ENCODE measurements at places on chromosomes 13 and 19.

DNA sequence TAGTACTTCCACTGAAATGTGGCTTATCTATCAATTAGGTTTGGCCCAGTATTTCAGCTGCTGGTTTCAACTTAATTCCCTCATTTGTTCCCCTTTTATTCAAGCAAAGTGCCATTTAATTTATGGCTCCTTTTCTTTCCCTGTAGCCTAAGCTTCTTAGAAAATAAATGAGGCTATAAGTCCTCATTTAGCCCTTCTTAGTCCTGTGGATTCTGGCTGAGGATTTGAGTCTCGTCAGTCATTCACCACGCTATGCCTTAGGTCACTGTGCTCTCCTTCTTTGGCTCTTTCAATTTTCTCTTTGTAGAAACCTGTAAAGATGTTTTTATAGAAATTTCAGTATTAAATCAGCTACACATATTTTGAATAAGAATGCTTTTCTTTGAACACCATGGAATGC, 579.1 kb downstream of the GPC6 start:
- DNase-seq, result no peak

DNA sequence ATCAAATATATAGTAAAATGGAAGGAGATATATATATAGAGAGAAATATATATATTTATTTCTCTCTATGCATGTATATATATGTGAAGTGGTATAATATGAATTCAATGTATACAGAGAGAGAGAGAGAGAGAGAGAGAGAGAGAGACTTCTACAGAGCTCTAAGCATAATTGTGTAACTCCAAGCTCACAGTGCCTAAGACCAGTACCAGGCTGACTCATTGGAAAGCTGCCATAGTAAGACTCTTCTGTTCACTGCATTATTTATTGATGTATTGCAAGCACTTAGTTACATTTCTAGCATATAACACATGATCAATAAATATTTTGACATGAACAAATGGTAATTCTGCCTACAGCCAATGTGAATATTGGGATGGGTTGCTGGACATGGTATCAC, 1734.7 kb downstream of the SLITRK1 start:
- DNase-seq, result no peak

GRCh38 chr19:32627714-32628270, 46.8 kb downstream of the PDCD5 start:
- DNase-seq, result no peak

DNA sequence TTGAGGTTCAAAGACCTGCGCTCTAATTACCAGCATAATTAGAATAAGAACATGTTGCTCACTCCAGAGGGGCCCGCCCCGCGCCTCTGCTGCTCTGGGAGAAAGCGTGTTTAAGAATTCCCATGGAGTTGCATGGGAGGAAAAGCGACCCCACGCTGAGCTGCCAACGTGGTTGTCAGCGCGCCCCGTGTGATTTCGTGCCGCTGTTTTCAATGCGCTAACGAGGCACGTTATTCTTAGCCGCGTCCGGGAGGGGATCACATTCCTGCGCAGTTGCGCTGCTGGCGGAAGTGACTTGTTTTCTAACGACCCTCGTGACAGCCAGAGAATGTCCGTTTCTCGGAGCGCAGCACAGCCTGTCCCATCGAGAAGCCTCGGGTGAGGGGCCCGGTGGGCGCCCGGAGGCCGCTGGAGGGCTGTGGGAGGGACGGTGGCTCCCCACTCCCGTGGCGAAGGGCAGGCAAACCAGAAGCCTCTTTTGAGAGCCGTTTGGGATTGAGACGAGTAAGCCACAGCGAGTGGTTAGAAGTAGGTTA, 173.8 kb upstream of the SOX1 start:
- DNase-seq, result no peak

GRCh38 chr13:33545492-33545891, 259.9 kb upstream of the STARD13 start:
- DNase-seq, result no peak

DNA sequence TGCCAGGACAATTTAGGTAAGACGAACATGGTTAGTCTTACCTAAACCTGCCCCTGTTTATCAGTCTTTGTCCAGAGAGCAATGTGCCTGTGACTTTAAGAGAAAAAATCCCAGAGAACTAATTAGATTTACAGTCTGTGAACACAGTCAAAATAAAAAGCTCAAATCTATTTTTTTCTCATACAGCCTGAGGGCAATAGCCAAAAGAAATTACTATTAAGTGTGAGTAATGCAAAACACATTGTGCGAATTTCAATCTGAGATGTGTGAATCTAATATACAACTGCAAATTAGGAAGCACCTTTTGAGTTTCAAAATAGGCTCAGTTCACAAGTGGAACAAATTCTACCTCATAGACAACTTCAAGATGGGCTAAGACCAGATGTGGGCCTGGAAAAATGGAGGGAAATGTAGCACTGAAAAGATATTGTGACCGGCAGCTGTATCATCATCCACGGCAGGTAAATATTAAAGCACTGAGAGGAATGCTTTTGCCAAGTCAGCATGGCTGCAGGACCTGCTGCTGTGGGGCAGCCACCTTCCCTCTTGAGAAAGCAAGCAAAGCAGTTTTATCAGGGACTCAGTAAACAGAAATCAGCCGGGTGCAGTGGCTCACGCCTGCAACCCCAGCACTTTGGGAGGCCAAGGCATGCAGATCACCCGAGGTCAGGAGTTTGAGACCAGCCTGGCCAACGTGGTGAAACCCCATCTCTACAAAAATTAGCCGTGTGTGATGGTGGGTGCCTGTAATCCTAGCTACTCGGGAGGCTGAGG, 114.8 kb downstream of the KATNAL1 start:
- no peak for DNase-seq

DNA sequence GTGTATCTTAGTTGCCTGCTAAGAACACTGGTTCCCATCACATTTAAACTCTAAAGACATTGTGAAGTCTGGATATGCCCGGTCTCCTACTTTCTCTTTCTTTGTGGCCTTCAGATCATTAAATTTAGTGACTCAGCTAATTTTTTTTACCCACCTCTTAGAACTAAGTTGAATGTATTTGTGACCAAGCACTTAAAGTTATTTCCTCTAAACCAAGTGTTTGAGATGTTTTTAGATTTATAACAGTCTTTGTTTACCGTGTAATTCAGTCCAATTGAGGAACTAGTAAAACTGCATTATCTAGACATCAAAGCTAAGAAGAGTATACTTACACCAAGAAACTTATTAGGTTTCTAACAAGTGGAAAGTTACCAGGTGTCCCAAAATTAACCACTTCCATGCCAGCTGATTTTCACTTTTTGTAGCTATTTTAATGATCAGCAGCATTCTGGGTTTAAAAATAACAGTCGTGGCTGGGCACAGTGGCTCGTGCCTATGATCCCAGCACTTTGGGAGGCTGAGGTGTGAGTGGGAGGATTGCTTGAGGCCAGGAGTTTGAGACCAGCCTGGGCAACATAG, 53.1 kb downstream of the ARHGAP35 start:
- no peak for DNase-seq

GRCh38 chr19:17641846-17642245, 46.3 kb downstream of the UNC13A start:
- DNase-seq, result no peak

DNA sequence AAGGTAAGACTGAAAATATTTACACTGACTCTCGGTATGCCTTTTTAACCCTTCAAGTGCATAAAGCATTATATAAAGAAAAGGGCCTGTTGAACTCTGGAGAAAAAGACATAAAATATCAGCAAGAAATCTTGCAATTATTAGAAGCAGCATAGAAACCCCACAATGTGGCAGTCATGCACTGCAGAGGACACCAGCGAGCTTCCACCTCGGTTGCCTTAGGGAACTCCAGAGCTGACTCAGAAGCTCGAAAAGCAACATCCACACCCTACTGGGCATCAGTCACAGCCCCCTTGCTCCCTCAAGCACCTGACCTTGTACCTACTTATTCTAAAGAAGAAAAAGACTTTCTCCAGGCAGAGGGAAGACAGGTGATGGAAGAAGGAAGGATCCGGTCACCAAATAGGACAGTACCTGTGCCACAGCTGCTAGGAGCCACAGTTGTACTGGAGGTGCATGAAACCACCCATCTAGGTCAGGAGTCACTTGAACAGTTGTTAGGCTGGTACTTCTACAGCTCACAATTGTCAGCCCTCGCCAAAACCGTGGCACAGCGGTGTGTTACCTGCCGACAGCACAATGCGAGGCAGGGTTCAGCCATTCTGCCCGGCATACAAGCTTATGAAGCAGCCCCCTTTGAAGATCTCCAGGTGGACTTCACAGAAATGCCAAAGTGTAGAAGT, 2.9 kb downstream of the ZNF816 start:
- DNase-seq, result no peak

DNA sequence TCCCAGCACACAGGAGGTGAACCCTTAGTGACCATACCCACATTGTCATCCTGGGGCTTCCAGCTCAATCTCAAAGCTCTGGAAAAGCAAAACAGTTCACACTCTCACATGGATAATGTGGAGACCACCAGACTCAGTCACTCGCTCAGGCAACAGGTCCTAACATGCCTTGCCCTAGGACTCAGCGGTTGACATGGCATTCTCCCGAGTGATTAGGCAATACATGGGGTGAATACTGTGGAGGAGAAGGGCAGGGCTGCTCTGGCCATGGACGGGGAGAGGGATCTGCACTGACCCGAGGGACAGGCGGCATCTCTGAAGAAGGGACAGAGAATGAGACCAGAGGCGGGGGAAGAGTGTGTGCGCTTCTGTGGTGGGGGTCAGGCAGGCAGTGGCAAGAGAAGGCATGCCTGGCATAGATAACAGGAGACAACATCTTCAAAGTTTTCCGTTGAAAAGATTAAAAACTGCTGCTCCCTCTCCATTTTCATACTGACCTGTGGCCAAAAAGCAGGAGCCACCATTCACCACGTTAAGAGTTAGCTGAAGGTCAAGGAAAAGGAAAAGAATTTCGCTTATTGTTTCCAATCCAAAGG, 44.5 kb upstream of the EPHX3 start:
- DNase-seq, result no peak

GRCh38 chr19:14271840-14272239, 65.9 kb upstream of the ADGRL1 start:
- no peak for DNase-seq

DNA sequence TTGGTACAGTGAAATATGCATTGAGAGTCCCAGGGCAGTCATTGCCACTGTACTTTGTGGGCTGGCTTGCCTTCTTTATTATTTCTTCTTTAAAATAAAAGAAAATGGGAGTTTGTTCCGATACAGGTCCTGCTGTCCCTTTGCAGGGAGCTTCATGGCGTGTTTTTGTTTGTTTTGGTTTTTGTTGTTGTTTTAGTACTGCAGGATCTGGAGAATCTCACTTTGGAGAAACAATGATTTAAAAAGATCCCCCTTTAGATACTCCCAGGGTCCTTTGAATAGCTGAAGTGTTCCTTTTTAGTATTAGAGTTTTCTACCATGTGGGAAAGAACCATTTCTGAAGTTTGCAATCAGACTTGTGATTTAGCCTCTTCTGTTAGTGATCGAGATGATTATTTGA, 11.1 kb downstream of the CHAF1A start:
- no peak for DNase-seq

DNA sequence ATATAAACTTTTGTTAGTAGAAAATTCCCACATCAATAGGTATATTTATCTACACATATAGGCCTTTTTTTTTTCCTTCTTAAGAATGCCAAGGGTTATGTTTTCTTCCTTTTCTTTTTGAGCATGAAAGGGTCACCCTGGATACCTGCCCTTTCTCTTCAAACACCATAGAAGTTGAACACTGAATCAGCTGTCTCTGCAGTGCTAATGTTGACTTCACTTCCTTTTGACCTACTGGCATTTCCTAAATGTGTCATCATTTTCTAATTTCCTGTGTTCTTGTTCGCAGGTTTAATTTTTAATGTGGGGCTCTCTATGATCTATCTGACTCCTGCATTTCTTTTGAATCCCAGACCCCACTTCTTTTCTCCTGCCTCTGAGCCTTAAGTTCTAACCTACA, 532.0 kb downstream of the GPC6 start:
- no peak for DNase-seq

GRCh38 chr13:53873558-53873957, 844.9 kb downstream of the OLFM4 start:
- DNase-seq, result no peak

DNA sequence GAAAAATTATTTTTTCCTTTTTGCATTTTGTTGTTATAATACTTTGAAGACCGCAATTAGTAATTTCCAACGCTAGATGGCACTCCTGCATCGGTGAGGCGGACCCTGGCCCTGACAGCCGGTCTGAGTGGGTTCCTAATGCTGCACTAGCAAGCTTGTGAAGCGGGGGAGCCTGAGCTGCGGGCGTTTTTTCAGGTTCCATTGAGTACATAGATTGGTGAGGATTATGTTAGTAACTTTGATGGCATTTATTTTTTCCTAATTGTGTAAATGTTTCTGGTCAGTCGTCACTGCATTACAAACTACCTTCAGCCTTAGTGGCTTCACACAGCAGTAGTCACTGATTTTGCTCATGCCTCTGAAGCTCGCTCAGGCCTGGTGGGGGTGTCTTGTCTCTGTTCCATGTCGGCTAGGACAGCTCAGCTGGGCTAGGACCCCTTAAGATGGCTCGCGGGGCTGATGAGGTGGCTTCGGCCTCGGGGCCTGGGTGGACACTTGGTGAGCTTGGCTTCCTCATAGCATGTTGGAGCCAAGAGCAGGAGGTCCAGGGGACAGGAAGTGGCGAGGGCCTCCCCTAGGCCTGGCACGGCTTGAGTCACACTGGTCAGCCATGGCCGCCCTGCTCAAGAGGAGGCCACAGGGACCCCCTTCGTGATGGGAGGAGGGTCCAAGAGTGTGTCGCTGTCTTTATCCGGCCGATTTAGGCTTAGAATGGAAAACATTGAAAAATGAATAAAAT, 25.0 kb downstream of the ERCC5 start:
- peak; percentile 24 for DNase-seq

GRCh38 chr13:27006519-27007161, 165.0 kb downstream of the USP12 start:
- no peak for DNase-seq

GRCh38 chr13:68057836-68058235, 827.7 kb upstream of the PCDH9 start:
- no peak for DNase-seq

DNA sequence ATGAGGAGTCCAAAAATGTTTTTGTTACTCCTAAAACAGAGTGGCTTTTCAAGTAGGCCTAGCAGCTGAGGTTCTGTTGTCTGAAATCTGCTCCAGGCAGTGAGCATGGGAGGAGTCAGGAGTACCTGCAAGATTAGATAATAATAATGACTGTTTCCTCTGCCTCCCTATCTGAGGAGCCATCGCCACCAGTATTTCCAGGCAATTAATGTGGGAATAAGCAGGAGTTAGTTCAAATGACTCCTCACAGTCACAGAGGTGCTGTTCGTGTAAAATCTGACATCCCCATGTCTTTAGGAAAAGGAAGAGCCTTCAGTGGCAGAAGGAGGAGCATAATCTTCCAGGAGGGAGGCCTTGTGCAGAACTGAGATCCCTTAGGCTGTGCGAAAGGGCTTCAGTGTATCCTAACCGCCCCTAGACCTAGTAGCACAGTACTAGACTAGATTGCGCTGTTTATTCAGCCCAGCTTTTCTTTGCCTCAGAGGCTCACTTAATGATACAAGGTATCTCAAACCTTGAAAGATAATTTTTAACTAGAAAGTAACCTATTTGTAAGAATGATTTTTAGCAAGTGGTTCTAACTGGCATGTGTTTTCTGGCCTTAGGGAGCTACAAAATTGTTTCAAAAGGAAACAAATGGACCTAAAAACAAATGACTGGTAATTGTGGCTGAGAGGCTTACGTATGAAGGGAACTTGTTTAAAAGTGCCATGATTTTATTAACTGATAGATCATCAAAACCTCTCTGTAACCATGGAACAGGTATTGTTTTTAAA, 49.0 kb downstream of the FREM2 start:
- DNase-seq, result no peak

- no peak for DNase-seq
These were observed 51.7 kb downstream of the KATNAL1 start for GRCh38 chr13:30255696-30256095.

GRCh38 chr13:48405875-48406274, 7.0 kb downstream of the LPAR6 start:
- no peak for DNase-seq

Data from stimulated activated CD4-positive, alpha-beta T cell treated with anti-CD3 and anti-CD28 coated beads, Interleukin-1b, Interleukin-23, amount 100 ng/mL, for 4 hours (primary cell).